ENCODE measurements at places on chromosomes 5 and 9. TPM values are rescaled to one million over a fixed set of nuclear protein-coding genes. Genes with fewer than 3 reads are reported as not detected.

Gene THBS4
- total RNA-seq: not detected

Gene ANGPTL2
- not detected for total RNA-seq

Gene AFF4
- total RNA-seq: 30.7 TPM

Gene GGTA1
- total RNA-seq: not detected

Gene MARCOL
- not detected for total RNA-seq

Gene SHISAL2B
- total RNA-seq: not detected

Gene ABL1
- 44.5 TPM for total RNA-seq

Gene IL5
- not detected for total RNA-seq

Gene NR2F1
- 4.4 TPM for total RNA-seq

Gene HK3
- not detected for total RNA-seq

Gene RANBP3L
- total RNA-seq: not detected

Gene FOXI1
- total RNA-seq: not detected

Gene TRPM3
- total RNA-seq: not detected

Gene ELP1
- total RNA-seq: 20.1 TPM

Gene MZB1
- not detected for total RNA-seq

Gene CCL28
- total RNA-seq: 0.14 TPM

Gene PCA3
- not detected for total RNA-seq

Gene CMBL
- total RNA-seq: 22.2 TPM

Gene WHRN
- 3.9 TPM for total RNA-seq

Gene IL4
- total RNA-seq: not detected

Gene SPAG8
- 0.72 TPM for total RNA-seq

Gene SIMC1
- 13.4 TPM for total RNA-seq

Gene CORO2A
- total RNA-seq: 1.2 TPM

Gene BTNL3
- not detected for total RNA-seq

Gene ARHGEF37
- 1.5 TPM for total RNA-seq

Gene SPINK14
- total RNA-seq: not detected

Gene ANXA1
- 1,098 TPM for total RNA-seq

Gene ANKRD31
- 0.06 TPM for total RNA-seq

Gene BAAT
- 0.57 TPM for total RNA-seq

Gene FOXE1
- 4.3 TPM for total RNA-seq

Gene GDNF
- not detected for total RNA-seq

Gene PFN3
- total RNA-seq: not detected

Gene SPRY4
- total RNA-seq: 7.1 TPM

Gene PRR16
- not detected for total RNA-seq

Gene UNC13B
- total RNA-seq: 10.2 TPM

Gene PCDHA4
- 0.95 TPM for total RNA-seq

Gene SARDH
- 0.15 TPM for total RNA-seq

Gene IL9
- total RNA-seq: not detected

Gene SPATA6L
- 1.8 TPM for total RNA-seq

Gene APBA1
- 0.12 TPM for total RNA-seq

Gene OCLN
- total RNA-seq: 9.7 TPM

Gene FBXW2
- total RNA-seq: 41.1 TPM

Gene TNFSF15
- 0.16 TPM for total RNA-seq

Gene CCL27
- not detected for total RNA-seq

Gene FAT2
- total RNA-seq: not detected

Gene QRFP
- total RNA-seq: not detected

Gene TRIP13
- 66.4 TPM for total RNA-seq

Gene INSYN2B
- 0.63 TPM for total RNA-seq

Gene NPDC1
- 73.0 TPM for total RNA-seq

Gene FRRS1L
- total RNA-seq: 0.15 TPM

Gene GRIN3A
- not detected for total RNA-seq

Gene GRM6
- not detected for total RNA-seq

Gene MIER3
- 12.3 TPM for total RNA-seq
